ENCODE measurements at places on chromosomes 13 and 19.
A peak's percentile ranks its signal among the peaks of the same experiment; 100 is the strongest.

GRCh38 chr13:28379371-28380083, 115.4 kb downstream of the FLT1 start:
- no peak for DNase-seq

DNA sequence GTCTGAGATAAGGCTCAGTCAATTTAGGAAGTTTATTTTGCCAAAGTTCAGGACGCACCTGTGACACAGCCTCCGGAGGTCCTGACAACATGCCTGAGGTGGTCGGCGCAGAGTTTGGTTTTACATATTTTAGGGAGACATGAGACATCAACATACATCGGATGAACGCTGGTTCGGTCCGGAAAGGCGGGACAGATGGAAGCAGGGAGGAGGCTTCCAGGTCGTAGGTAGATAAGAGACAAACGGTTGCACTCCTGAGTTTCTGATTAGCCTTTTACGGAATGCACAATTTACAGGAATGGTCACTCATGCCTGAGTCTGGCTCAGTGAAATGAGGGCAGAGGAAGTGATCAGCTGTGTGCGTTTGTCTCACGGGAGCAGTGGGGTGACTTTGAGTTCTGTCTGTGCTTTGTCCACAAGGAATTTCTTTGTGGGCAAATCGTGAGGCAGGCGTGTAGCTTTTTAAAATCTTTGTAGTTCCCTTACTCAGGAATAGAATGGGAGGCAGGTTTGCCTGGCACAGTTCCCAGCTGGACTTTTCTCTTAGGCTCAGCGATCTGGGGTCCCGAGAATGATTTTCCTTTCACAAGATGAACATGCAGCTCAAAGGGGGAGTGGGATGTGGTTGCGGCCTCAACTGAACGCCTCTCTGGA, 36.2 kb downstream of the C13orf46 start:
- DNase-seq: no peak

- no peak for DNase-seq
Measured at GRCh38 chr19:51289635-51290034, 21.8 kb upstream of the IGLON5 start.

DNA sequence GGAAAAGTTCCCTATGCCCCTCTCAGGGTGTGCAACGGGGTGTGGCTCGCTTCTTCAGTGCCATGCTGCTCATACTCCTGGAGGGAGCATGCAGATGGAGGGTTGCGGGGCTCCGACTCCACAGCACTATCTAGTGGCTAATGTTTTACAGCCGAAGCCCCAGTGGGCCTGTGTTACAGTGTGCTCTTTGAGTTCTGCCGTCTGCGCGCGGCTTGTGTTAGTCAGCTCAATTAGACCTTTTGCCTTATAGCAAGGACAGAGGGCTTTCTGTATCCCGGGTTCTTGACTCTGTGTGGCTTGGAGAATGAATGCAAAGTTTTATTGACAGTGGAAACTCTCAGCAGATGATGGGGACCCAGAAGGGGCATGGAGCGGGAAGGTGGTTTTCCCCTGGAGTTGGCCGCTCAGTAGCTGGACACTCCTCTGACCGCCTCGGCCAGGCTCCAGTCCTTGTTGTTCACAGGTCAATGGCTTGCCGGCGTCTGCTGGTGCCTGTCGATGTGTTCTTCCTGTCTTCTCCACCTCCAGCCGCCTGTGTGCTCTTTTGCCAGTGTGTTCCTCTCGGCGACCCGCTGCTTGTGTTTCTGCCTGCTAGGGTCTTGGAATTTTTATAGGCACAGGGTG, 383.4 kb downstream of the LMO7 start:
- no peak for DNase-seq

DNA sequence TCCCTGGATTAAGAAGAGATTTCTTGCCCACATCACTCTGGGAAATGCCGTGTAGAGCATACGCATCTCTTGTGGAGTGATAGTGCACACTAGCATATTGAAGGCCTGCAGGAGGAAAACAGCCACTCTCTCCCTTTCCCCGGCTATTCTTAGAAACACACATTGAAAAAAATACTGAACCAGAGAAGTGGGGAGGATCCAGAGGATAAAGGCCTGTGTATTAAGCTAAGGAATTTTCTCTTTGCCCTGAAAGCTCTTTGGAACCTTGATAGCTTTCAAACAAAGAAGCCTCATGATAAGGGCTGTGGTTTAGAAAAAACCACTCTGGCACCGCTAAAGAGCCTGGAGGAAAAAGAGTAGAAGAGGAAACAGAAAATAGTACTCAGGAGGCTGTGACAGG, 386.1 kb upstream of the NBEA start:
- DNase-seq: no peak

- no peak for DNase-seq
Measured at GRCh38 chr13:112447761-112448603, 71.8 kb downstream of the SPACA7 start.

DNA sequence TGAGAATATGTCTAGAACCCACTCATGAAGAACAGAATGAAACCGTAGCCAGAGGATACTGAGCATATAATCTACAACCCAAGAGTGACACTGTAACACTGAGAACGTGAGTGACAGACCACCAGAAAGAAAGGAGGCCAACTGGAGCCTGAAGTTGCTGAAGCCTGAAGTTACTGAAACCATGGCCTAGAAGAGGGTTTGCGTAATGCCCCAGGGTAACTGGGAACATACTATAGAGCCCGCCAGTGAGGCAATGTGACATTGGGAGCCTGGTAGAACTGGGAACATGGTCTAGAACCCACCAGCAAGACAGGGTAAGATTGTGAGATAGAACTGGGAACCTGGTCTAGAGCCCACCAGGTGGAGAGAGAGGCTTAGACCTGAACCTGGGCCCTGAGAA, 15.5 kb upstream of the TNFSF14 start:
- no peak for DNase-seq

GRCh38 chr13:57633141-57633949, 1.8 kb downstream of the PCDH17 start:
- no peak for DNase-seq

DNA sequence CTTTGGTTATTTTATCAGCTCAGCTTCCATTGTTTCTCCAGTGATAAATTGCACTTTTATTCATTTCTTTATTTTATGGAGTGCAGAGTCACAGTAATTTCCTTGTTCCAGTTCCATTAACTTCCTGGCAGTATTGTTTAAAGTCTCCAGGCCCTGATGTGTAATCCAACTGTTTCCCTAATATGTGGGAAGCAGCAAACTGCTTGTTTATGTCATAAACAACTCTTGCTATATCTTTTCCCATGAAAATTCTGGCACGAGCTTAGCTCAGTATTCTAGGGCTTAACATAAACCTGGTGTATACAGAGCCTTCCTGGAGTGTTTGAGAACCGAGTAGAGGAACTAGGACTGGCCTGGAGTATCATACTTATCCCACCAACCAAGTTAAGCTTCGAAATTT, 83.5 kb upstream of the ARGLU1 start:
- no peak for DNase-seq

GRCh38 chr19:38068826-38069225, 155.2 kb downstream of the DPF1 start:
- no peak for DNase-seq

DNA sequence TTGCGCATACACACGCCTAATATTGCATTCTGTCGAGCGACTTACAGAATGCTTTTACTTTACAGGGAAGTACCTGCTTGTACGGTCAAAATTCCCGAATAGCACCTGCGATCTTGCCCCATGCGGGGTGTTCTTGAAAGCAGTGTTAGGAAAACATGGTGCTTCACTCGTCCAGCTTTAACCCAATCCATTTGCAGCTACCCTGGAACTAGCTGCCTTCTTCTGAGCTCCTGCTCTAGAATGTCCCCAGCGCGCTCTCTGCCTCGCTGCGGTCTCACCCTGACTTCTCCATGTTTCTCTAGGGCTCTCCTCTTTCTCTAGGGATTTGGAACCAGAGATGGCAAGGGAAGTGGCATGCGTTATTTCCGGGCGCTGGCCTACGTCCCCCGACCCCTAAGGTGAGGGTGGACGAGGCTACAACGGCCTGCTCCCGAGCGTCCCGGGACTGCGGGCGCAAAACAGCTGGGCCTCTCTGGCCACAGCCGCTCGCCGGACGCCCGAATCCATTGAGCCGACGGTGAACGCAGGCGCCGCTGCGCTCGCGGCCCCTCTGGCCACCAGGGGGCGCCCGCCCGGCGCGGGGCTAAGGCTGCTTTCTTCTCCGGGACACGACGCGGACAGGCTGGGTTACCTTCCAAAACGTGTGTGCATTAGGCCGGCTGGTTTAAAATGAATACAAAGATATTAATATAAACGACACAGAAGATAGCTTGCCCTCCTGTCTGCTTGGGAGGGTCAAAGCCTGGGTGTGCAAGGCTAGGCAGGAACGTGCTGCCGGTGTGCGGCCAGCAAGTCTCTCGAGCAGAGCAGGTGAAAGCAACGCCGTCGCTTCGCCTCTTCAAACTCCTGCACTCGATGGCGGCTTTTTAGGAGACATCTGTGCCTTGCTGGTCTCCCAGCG, 1.8 kb upstream of the SPRY2 start:
- peak; percentile 86 for DNase-seq

DNA sequence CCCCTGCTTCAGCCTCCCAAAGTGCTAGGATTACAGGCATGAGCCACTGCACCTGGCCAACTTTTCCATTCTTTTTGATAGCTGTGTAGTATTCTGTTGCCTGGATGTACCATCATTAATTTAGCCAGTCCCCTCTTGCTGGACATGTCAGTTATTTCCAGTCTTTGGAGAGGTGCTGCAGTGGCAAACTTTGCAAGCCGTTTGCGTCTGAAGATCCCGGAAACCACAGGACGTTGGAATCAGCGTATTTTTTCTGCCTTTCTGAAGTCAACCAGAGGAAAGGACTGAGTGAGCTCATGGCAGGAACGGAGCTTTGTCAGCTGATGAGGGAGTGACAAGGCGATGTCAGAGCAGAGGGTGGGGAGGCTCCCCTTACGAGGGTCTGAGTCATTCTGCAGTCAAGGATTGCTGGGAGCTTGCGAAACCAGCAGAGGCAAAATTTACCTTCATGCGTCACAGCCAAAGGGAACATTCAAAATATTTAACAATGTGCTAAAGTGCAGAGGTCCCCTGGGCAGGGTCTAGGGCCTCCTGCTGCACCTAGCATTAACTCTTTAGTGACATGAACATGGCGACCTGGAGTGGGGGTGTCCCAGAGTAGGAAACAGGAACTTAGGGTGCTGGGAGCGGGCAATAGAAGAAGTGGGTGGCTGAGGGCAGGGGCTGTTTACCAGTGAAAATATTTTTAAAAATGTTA, 5.6 kb downstream of the C5AR1 start:
- peak; percentile 29 for DNase-seq

GRCh38 chr19:10514211-10515145, 2.8 kb downstream of the S1PR5 start:
- DNase-seq: peak; percentile 28

All from NCI-H1930 (cell line).